ENCODE measurements at places on chromosomes 11 and 22.

- no peak for DNase-seq
Measured at GRCh38 chr22:40806711-40807110, 12.4 kb downstream of the SLC25A17 start.

GRCh38 chr11:118343981-118344515 lies at the start of gene CD3G:
TSS of gene CD3G (plus strand) at chr11:118344344. CDS start at chr11:118344424, 80 bp downstream.
- DNase-seq = peak; percentile 63

DNA sequence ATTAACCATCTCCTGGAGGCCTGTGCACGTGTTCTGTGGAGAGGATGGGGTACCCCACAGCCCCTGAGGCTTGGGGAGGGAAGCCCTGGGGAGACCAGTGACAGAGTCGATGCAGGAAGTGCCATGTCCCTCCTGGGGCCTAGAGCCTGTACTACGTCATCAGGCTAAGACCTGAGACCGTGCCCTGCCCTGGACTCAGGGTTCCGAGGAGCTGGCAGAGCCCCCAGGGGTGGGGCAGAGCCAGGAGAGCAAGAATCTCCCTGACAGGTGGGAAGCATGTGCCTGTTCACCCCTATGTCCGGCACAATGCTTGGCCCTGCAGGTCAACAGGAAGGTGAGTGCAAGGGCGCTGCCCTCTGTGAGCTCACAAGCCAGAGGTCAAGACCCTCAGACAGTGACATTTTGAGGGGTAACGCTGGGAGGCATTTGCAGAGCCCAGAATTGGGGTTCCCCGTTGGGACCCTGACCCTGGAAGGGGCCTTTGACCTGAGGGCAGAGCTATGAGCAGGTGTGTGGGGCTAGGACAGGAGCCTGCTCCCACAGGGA lies 781.6 kb downstream of the BRD1 start:
- no peak for DNase-seq

- no peak for DNase-seq
Measured at GRCh38 chr22:37996079-37996478, 11.7 kb upstream of the SOX10 start.

GRCh38 chr11:69823641-69824265 lies 4.5 kb upstream of the FGF3 start:
- DNase-seq = no peak

GRCh38 chr11:75245356-75246005 lies 4.9 kb downstream of the TPBGL start:
- no peak for DNase-seq

- no peak for DNase-seq
Measured at GRCh38 chr11:65185171-65185570, 3.4 kb downstream of the CAPN1 start.

DNA sequence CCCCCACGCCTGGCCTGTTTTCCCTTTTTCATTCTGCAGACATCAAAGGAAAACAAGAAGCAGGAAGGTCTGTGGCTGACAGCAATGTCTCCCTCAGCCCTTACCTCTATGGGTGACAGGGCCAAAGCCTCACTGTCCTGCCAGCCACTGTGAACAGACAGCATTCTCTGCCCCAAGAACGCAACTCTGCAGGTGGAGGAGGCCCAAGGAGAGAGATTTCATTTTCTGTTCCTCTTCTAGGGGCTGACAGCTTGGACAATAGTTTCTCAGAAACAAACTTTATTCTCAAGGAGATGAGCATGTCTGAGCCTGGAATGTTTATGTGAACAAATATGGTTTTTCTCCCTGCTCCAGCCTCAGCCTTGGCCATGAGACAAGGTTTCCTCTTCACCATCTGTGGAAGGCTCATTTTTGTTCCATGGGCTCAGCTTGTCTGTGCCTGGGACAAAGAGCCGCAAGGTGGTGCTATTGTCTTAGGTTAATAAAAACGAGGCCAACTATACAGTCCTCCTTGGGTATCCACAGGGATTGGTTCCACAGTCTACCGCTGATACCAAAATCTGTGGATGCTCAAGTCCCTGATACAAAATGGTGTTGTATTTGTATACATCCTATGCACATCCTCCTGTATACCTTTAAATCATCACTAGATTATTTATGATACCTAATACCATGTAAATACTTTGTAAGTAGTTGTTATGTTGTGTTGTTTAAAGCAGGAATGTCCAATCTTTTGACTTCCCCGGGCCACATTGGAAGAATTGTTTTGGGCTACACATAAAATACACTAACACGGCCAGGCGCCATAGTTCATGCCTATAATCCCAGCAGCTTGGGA lies 5.8 kb downstream of the PIWIL3 start:
- peak; percentile 34 for DNase-seq

DNA sequence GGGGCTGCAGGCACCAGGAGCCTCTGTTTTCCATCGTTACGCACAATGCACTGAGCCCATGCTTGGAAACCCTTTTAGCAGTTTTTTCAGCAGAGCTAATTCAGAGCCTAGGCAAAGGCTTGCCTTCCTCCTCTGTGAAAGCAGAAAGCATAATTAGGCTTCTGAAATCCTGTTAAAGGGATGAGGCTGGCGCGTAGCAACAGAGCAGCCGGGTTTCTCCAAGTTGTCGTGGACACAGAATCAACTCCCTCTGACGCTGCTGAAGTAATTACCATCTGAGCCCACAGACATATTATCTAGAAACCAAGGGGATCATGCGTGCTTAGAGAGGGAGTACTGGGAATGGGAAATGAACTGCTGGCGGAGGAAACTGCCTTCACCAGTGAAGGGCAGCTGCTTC lies 85.4 kb downstream of the MYO18B start:
- no peak for DNase-seq

- no peak for DNase-seq
Measured at GRCh38 chr11:64869571-64870175, 8.7 kb downstream of the EHD1 start.

DNA sequence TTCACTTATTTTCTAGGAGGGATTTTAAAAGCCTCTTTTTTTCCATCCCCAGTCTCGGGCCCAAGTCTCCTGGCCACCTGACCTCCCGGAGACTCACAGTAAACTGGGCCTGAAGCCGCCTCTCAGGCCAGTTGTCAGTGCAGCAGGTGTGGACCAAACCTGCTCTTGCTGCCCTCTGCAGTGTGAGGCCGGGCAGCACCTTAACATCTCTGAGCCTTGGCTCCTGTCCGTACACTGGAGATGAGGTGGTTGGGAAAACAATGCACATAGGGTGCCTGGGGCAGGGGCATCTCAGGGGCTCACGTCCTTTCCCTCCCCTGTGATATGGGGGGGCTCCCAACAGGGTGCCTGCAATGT lies 45.1 kb downstream of the PHF21B start:
- no peak for DNase-seq

DNA sequence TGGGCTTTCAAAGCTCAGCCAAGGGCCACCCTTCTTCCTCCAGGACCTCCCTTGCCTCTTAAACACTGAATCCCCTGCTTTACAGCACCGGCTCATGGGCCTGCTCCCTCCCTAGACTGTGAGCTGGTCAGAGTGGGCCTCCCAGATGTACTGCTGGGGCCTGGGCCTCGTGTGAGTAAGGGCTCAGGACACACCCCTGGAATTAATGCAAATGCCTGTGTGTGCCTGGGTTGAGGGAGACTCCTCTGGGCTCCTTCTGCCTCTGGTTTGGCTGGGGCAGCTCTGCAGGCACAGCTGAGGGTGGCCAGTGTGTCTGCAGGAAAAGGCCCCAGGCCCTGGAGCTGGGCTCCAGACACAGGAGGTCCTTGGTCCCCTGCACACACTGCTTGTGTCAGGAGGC lies 24.2 kb downstream of the ALX4 start:
- DNase-seq = no peak

DNA sequence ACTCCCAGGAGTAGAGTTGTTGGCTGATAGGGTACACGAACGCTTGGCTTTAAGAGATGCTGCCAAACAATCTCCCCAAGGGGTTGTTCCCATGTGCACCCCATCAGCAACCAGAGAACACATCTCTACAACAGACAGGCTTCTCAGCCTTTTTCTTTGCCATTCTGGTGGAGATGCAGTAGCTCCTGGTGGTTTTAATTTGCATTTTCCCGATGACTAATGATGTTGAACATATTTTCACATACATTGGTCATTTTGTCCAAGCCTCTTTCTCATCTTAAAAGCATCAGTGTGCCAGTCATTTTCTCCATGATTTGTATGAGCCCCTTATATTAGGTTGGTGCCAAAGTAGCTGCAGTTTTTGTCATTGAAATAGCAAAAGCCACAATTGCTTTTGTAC lies 21.8 kb downstream of the DHCR7 start:
- no peak for DNase-seq

DNA sequence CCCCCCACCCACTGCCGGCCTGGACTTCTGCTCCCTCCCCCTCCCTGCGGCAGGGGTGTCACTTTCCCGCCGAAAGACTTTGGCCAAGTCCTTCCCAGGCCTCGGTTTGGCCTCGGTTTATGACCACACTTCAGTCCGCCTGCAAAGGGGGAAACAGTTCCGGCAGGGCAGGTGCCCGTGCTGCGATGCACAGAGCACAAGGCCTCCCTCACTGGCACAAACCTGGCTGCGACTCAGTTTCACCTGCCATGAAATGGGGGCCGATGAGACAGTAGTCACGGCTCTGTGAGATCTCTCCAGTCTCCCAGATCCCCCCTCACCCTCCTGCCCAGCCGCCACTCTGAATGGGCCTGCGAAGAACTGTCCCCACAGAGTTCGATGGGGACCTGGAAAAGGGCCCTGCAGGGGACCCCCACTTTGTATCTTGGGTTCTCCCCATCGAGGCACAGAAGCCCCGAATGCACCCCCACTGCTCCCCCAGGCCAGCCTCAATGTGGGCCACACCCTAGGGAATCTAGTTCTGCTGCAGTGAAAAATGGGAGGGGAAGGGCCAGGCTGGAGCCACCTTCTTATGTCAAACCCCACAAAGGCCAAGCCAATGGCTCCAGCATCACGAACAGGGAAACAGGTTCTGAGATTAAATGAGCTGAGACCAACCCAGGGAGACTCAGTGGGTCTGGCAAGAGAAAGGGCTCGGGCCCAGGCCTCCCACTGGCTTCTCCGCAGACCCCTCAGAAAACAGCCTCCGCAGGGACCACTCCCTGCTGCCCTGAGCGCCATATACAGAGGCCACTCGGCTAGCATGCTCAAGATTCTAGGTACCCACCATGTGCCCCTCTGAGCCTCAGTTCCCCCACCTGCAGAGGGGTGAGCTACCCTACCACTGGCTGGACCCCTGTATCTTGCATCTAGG lies 29.0 kb downstream of the ARVCF start:
- no peak for DNase-seq

GRCh38 chr22:24424001-24424900 lies 3.1 kb upstream of the ADORA2A start:
- DNase-seq = no peak

DNA sequence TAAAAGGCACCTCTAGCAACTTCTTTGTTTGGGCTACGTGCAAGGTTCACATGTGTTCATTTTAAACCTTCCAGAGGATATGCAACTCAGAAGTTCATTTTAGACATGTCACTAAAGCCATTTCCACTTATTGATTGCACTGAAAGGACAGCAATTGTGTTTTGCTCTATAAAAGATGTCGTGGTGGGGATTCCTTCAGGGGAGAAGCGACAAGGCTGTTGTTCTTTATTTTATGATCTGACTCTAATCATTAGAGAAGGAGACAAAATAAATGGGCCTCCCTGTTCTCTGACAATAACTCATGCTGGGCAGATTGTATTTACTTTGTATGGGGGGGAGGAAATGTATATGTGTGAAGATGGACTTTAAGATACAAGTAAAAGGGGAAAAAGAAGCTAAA lies 370.1 kb upstream of the ARHGAP42 start:
- DNase-seq = no peak

- DNase-seq = no peak
Measured at GRCh38 chr22:36162127-36163034, 1.8 kb upstream of the APOL3 start.

- DNase-seq = no peak
Measured at GRCh38 chr11:120196826-120197225, 14.0 kb upstream of the OAF start.

DNA sequence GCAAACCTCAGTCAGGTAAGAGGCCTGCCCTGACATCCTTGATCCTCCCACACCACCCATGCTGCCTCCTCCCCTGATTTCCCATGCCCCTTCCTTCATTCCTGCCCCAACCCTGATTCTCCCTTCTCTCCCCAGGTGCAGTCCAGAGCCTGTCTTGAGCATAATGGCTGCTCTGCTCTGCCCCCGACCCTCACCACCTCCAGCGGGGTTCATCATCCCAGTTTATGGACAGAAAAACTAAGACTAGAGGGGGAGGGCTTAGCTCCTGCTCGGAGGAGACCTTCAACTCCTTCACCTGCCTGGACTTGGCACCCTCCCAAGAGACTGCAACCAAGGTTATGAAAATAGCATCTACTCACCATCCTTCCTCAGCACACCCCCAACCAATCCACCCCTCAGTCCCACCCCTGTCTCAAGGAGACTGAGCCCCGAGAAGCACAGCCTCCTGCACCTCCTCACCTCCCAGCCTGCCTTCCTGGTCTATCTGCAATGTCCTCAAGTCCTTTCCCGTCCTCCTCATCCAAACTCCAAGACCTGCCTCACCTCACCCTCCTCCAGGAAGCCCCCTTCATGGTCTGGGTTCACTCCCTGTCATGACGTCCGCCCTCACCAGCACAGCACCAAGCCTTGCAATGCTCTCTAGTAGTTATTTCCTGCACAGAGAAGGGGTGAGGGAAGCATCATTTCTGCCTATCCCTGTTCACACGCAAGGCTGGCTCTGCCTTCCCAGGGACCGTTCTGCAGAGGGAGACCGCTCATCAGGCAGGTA lies 103.1 kb downstream of the PDE2A start:
- DNase-seq = no peak

GRCh38 chr11:130070109-130070845 lies 583 bp downstream of the APLP2 start:
- DNase-seq = peak; percentile 30

DNA sequence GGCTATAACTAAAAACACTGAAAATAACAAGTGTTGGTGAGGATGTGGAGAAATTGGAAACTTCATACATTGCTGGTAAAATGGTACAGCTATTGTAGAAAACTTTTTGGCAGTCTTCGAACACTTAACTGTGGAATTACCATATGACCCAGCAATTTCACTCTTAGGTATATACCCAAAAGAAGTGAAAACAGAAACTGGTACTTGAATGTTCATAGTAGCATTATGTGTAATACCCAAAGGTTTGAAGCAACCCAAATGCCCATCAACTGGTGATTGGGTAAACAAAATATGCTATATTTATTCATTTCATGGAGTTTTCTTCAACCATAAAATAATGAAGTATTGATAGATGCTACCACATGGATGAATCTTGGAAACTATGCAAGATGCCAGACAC lies 40.8 kb upstream of the FTH1 start:
- no peak for DNase-seq

DNA sequence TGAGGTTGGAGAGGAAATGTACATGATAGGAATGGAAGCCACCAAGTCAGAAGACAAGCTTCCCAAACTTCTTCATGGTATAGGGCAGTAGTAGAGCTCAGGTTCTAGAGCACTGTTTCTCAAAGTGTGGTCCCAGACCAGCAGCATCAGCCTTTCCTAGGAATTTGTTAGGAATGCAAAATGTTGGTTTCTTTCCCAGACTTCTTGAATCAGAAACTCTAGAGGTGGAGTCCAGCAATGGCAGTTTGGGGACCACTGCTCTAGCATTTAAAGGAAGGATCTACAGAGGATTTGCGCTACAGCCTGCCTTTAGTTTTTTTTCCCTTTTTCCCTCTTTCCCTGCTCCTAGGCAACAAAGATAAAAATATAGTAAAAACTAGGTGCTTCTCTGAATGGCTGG lies 17.0 kb upstream of the MMP12 start:
- no peak for DNase-seq

Data from activated T-cell treated with anti-CD3 and anti-CD28 coated beads for 1 hour (primary cell).